ENCODE measurements at places on chromosomes 5 and 9.

- DNase-seq: no peak
These were observed 5.7 kb downstream of the MEGF10 start for GRCh38 chr5:127296321-127296720.

GRCh38 chr5:174307031-174307408 is 261.5 kb downstream of the NSG2 start:
- no peak for DNase-seq

DNA sequence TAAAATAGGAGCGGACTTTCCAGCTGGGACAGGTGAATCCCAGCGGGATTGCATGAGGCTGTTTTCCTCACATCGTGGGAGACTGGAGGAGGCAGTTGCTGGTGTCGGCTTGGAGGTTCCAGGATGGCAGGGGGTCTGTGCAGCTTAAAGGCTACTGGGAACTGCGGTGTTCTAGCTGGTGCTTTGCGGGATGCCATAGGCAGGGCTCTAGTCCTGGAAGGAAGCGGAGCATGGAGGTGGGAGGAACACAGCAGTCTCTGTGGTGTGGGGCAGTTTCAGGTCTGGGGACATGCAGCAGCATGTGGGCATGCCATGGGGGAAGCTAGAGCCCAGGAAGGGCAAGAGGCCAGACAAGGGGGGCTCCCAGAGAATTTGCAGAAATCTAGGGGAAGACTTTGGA is 141.5 kb downstream of the NSG2 start:
- no peak for DNase-seq

DNA sequence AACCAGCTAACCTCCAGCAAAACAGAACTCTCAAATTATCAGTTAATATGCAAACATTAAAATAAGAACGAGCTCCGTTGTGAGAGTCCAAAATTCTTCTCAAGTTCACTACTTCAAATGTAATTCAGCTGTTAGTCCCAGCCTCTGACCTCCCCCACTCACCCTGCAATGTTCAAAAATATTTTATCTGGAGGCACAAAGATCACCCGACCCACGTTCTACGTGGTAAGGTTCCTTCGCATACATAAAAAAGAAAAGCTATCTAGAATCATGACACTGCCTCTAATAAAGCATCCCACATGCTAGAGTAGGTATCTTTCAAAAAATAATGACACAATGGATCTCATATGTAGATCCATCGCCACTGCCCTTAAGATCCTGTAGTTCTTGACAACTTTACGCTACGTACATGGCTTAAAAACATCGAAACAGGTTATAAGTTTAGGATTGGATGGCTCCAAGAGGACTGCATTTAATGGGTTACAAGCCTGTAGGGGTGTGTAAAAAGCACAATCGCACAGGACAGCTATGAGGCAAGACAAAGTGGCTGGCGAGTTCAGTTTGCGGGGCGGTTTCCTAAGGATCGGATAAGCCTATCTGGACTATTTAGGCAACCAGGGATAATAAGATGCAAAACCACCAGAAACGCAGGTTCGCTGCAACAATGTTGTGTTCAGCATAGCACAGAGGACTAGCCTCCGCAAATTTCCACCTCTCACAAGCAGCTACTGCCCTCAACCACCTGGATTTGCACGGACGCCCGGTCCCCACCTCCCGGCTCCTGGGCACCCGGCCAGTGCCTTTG is 969 bp downstream of the CLK4 start:
- DNase-seq: no peak

- DNase-seq: no peak
These were observed at the start of gene C1QTNF2 for GRCh38 chr5:160369990-160370712. C1QTNF2 (minus strand) TSS chr5:160370626; CDS start chr5:160355011, 15,615 bp downstream.

DNA sequence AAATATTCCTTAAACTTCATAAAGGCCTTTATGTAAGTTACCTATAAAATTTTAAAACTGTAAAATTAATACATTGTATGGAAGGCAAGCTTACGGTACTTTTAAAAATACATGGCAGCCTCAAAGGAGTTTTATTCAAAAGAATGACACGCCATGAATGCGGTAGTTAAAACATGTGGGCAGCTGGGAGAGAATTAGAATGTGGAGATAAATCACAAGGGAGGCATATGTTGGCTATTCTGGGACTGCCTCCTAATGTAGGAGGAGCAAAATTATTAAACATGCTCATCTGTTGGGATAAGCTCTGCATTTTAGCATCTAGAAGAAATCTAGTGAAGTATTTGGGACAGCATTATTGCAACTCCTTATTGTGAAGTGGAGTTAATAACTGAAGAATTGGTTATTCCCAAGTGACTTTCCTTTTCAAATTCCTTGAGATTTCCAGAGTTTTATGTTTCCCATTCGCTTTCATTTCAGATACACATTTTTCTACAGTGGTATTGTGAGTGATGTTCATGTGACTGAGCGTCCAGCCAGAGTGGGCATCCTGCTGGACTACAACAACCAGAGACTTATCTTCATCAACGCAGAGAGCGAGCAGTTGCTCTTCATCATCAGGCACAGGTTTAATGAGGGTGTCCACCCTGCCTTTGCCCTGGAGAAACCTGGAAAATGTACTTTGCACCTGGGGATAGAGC is 109.4 kb downstream of the CMYA5 start:
- DNase-seq: no peak

DNA sequence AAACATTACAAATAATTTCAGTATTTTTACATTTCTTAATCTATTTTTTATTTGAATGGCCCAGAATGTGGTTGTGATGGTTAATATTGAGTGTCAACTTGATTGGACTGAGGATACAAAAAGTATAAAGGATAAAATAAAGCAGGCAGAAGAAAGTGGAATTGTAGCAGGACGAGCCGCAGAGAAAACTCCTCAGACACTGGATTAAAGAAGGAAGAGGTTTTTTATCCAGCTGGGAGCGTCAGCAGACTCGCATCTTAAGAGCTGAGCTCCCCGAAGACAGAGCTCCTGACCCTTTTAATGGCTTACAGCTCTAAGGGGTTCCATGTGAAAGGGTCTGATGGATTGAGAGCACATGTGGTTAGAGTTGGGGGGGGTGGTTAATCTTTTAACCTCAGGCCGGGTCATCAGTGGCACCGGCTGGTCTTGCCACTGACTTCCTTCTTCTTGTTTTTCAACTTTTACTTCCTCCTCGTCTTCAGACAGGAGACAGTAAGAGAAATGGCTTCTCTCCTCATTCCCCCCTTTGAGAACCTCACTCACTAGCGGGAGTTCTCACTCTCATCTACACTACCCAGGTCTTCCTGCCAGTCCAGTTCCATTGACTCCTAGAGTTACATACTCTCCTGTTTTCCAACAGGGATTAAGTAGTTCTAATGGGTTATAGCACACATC is 80.0 kb downstream of the TMEM161B start:
- DNase-seq: no peak

GRCh38 chr5:35162848-35163709 is 67.2 kb downstream of the PRLR start:
- no peak for DNase-seq

- DNase-seq: no peak
These were observed 595.7 kb downstream of the ACTL7B start for GRCh38 chr9:108259917-108260675.

Measured in stimulated activated CD4-positive, alpha-beta T cell treated with anti-CD3 and anti-CD28 coated beads, Interleukin-15, amount 100 ng/mL, for 1 hour (primary cell).